ENCODE measurements at places on chromosomes 3 and 15. TPM values are rescaled to one million over a fixed set of nuclear protein-coding genes. Genes with fewer than 3 reads are reported as not detected.

The AHSG gene
- total RNA-seq = not detected

The SIDT1 gene
- total RNA-seq = 61.2 TPM

The CACNA2D3 gene
- 3.5 TPM for total RNA-seq

The VGLL3 gene
- 1.5 TPM for total RNA-seq

The PTX3 gene
- total RNA-seq = 0.38 TPM

The NANOGP8 gene
- total RNA-seq = 1.1 TPM

The ZBTB47 gene
- total RNA-seq = 12.4 TPM

- DNase-seq = no peak
Measured at GRCh38 chr15:51647128-51647562, 24.6 kb upstream of the DMXL2 start.

- DNase-seq = peak; percentile 50
Measured at GRCh38 chr3:129560269-129560787, 17.4 kb downstream of the H1-8 start.

DNA sequence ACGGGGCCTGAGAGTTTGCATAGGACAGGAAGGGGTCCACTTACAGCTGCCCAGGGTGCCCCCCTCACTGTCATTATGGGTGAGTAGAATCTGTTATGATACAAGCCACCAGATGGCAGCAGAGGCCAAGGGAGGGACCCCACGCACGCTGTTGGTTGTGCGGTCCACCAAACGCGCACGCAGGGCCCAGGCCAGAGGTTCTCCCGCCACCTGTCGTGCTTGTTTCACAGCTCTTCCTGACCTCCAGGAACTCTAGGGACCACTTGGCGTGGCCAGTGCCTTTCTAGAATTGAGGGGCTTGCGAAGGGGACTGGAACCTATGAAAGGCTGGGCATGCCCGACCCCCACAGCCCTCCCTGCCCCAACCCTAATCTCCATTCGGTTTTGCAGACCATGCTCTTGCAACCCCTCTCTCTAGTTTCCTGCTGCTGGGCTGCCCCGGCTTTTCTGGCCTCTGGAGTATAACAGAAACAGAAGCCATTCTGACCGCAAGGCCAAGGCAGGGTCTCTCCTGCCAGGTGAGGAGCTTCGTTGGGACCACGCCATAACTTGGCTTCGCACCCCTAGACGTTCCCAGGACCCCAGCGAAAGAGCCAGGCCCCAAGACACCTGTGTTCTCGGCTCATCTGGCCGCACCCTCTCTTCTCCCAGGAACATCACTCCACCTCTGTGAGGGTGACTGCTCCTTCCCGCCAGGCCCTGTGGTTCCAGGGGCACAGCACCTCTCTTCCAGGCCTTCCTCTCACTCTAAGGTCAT lies 46.0 kb downstream of the ALDH1L1 start:
- peak; percentile 54 for DNase-seq

GRCh38 chr3:34075975-34076374 lies 277.5 kb downstream of the PDCD6IP start:
- no peak for DNase-seq

GRCh38 chr3:159669766-159670165 lies 318.9 kb upstream of the IL12A start:
- no peak for DNase-seq

DNA sequence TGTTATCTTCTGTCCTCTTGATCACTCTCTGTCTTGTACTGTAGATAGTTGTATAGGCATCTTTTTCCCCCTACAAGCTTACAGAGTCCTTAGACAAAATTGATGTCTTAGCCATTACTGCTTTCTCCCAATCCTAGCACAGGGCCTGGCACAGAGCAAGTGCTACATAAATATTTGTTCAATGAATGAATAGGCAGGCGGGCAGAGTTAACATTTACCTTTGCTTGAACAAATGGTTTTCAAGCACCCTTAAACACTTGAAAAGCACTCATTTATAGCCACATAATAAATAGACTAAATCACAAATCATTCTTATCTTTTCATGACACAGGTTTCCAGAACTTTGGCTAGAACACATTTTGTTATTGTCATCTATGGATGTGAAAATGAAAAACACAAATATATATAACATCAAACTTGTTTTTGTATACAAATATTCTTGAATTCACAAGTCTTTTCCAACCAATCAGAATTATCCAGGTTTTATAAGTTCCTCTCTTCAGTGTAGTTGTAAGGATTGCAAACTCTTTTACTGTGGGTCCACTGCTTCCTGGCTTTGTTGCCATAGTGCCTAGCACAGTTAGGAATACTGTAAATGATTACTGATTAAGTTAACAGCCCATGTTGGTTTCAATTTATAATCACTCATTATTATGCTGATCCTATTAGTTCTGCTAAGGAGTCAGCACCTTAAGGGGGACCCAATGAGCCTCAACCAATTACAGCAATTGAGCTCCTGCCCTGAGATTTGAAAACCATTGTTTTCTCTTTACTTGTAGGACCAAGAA lies 61.9 kb downstream of the ISL2 start:
- no peak for DNase-seq

- no peak for DNase-seq
Measured at GRCh38 chr15:45868109-45868691, 233.4 kb downstream of the SQOR start.

DNA sequence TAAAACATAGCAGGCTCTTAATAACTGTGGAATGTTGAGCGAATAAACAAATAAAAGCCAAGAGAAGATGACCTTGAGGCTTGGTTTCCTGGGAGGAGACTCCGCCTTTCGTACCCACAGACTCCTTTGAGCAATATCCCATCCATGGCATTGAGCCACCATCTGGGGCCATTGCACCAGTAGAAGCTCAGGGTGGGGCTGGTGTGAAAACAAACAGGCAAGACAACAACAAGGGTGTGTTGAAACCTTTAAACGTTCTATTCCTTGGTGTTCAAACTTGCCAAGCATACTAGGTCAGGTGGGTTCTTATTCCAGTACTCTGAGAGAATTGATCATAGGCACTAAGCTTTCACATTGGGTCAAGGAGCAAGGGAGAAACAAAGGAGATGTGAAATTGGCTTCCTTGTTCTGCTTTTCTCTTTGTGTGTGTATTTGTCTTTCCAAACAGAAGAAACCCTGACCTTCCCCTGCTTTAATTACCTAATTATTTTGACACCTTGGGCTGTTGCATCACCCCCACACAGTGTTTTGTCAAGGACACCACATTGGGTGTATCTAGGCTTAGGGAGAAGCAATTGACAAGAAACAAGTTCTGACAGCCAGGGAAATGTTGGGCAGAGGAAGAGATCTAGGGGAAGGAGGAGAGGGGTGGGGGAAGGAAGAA lies 105.1 kb upstream of the BCL6 start:
- DNase-seq = peak; percentile 19

GRCh38 chr3:150275941-150276340 lies 132.2 kb upstream of the TSC22D2 start:
- DNase-seq = no peak

GRCh38 chr3:98025392-98025945 lies 9.6 kb downstream of the GABRR3 start:
- DNase-seq = no peak

DNA sequence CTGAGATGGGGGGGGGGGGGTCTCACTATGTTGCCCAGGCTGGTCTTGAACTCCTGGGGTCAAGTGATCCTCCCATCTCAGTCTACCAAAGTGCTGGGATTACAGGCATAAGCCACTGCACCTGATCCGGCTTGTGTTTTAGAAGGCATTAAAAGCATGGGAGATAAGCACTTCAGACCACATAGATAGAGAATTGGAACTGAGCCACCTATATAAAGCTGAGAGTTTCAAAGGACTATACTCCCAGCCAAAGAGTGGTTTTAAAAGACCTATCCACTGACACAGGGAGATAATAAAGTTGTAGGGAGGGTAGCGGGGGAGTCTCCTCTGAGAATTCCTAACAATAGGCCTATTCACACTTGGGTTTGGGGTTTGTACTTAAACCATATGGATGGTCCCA lies 34.8 kb downstream of the DENND4A start:
- no peak for DNase-seq

DNA sequence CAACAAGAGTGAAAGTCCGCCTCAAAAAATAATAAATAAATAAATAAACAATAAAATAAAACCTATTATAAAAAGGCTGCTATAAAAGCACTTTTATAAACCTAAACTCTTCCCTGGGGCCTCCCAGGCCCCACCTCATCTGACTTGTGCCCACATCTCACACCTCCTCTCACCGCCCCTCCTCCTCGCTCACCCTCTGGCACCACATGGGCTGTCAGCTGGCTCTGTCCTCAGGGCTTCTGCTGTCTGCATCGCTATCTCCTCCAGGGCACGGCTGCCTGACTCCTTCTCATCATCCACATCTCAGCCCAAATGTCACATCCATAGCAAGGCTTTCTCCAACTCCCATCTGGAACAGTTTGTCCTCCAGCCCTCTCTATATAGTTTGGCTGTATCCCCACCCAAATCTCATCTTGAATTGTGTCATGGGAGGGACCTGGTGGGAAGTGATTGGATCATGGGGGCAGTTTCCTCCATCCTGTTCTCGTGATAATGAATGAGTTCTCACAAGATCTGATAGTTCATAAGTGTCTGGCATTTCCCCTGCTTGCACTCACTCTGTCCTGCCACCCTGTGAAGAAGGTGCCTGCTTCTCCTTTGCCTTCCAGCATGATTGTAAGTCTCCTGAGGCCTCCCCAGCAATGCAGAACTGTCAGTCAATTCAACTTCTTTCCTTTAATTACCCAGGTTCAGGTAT lies 8.8 kb upstream of the SH3BP5 start:
- no peak for DNase-seq

DNA sequence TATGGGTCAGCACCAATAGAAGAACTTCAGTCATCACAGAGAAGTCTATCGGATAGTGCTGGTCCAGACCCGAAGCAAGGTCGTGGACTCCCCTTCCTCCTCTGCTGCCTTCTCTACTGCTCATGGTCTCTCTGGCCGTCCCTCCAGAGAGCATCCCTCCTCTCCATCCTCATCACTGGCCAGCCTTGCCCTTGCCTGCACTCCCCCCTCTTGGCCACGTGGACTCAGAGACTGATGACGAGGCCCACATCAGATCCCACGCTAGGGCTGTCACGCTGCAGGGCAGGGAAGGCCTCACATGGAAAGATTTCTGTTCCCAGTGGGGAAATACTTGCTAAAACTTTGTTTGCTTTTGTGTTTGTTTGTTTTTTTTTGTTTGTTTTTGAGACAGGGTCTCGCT lies 35.3 kb downstream of the IGDCC3 start:
- no peak for DNase-seq

DNA sequence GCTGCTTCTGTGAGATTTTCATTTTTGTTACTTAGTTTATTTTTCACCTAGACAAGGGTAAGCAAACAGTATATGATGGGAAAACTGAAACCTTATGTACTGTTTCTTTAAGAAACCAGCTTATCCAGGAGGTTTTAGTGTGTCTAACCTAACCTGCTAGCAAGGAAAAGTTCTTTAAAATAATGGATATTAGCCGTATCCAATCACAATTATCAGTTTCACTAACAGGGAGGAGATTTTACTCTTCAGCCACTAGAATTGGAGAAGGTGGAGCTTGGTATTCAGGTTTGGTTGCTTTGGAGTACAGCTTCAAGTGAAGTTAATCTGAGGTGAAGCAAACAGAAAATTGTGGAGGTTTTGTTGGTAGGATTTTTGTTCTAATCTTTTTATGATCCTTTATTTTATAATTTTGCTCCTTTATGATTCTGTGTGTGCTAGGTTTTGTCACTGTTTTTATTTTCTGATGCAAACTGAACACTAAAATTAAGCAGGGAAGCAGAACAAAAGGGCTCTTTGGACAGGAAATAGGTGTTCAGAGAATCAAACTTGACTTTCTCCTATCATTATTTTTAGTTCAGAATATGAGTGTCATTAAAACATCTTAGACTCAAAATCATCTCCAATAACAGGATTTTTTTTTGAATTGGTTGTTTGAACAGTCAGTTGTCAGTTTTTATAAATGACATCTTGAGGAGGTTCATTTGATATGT lies 13.0 kb downstream of the ZFAND6 start:
- no peak for DNase-seq

DNA sequence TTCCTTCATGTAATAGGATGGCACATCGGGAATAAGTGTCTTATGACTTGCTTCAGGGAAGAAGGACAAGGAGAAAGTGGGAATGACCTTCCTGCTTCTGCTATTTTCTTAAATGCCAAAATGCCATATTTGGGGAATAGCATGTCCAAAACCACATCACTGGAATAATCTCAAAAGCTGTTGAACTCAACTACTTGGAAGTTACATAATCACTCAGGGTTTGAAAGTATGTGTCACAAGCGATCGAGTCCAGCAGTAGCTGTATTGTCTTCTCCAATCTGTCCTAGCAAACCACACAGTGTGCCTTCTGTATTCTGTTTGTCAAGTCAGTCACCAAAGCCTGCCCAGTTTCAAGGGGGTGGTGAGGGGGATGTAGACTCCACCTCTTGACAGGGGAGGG lies 58.3 kb upstream of the GADL1 start:
- no peak for DNase-seq

DNA sequence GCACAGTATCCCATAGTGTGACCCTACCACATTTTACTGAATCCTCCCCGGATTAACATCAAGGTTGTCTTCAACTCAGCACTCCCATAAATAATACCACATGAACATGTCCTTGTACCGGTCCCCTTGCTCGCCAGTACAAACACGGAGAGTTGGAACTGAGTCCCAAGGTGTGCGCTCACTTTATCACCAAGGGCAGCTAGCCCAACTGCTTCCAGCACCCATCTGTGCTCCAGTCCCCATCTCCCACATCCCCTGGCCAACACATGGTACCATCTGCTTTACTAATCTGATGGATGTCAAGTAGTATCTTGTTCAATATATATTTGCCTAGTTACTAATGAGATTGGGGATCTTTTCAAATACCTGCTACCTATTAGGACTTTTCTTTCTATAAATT lies 64.7 kb downstream of the ISG20 start:
- no peak for DNase-seq

- DNase-seq = no peak
Measured at GRCh38 chr15:33963831-33964664, 4.2 kb upstream of the CHRM5 start.

GRCh38 chr3:1380926-1381646 lies 288.3 kb downstream of the CNTN6 start:
- no peak for DNase-seq

DNA sequence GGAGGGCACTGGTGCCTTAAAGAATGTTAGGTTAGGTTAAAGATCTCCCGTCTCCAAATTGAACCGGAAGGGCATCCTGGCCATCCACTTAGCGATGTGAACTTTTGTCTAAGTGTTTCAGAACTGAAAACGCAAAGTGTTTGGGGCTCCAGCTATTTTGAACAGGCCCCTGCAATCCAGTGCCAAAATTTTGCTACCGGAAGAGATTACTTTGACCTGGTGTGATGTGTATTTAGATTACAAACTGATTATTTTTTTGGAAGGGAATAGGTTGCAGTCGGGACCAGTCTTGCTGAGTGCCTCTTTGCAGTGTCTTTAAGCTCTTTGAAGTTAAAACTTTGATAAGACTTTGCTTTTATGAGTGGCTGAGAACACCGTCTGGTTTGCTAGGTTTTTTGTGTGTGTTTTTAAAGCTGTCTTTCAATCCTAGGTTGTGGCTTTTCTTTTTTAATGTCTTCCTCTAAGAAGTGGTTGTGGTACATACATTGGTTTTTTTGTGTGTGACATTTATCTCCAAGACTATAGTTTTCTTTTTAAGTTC lies 179.6 kb downstream of the OR4M2 start:
- DNase-seq = no peak

- no peak for DNase-seq
Measured at GRCh38 chr3:28950614-28951013, 330.3 kb upstream of the RBMS3 start.
